ENCODE measurements at places on chromosomes 4 and X.

- H3K27ac ChIP-seq, result peak overlapping the region; percentile 37
- no peaks in the 10 kb centered on the region for H3K27me3 ChIP-seq
- DNase-seq, result no peak
- H3K4me1 ChIP-seq, result peaks cover 23% of the 10 kb centered on the region
These were observed 129.3 kb downstream of the SHROOM3 start for GRCh38 chr4:76564123-76564915.

GRCh38 chr4:21962691-21963090 is 14.1 kb upstream of the KCNIP4 start:
- no peaks in the 10 kb centered on the region for H3K27me3 ChIP-seq
- H3K4me1 ChIP-seq, result no peaks in the 10 kb centered on the region
- no peaks in the 10 kb centered on the region for H3K36me3 ChIP-seq

DNA sequence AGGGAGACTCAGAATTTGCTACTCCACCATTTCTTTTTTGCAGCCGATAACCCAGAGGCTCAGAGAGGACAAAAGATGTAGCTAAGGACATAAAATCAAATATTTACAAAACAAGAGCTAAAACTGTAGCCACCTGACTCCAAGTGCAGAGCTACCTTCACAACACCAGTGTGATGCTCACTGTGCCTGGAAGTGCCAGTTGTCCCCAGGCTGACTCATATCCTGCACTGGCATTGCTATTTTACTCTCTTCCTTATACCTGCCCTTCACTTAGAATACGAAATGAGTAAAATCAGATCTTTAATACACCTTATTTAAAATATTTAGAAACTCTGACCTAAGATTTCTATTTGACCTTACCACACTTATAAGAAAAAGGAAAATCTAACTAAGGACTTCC is 39.5 kb downstream of the SLC7A11 start:
- H3K27ac ChIP-seq, result no peak overlapping the region
- no peaks in the 10 kb centered on the region for H3K27me3 ChIP-seq
- no peak overlapping the region for H3K4me3 ChIP-seq
- H3K36me3 ChIP-seq, result no peaks in the 10 kb centered on the region
- H3K4me1 ChIP-seq, result peaks cover 11% of the 10 kb centered on the region
- DNase-seq, result no peak

DNA sequence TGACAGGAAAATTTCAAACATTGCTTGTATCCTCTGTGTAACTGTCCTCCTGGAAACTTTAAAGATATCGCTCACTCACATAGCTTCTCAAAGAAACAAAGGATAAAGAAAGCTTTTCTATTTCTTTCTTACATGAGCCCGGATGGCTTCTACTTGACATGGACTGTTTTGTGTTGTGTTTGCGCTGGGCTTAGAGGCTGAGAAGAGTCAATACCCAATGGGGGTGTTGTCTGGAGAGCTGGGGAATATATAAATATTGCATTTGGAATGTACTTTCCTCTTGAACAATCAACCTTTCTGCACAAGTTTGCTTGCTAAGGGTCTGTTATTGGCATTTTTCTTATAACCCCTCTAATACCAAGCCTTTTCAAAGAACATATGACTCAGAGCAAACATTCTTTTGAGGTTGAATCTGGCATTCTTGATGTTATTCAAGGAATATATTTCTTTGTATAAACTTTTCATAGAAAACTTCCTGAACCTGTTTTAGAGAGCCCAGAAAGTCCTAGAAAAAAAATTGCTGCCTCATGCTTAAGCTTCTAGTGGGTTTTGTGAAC is 331.9 kb downstream of the PACRGL start:
- DNase-seq, result no peak
- H3K27ac ChIP-seq, result no peak overlapping the region
- no peak overlapping the region for H3K4me3 ChIP-seq
- H3K4me1 ChIP-seq, result no peaks in the 10 kb centered on the region
- H3K27me3 ChIP-seq, result no peaks in the 10 kb centered on the region

DNA sequence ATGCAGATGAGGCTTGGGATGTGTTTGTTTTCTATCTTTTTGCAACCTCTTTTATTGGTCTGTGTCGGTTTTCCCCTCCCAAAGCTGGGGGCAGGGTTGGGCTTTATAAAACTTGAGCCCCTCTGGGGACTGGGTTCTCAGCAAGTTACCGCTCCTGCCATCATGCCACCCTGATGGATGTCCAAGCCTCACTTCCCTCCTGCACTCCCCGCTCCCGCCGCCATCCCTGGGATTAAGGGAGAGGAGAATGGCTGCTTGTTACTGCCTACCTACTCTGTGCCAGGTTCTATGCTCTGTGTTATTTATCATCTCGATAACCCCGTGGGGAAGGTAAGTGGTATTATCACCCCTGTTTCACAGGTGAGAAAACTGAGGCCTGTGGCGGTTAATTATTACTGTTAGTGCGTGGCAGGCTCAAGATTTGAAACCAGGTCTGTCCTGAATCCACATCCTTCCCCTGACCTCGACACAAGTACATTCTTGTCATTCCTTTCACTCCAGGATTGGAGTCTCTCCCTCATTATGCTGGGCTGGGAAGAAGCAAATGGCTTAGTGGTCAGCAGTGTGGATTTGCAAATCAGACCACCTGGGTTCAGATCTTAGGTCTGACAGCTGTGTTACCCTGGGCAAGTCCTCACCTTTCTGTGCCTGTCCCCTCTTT is 4.5 kb downstream of the UBA1 start:
- H3K27me3 ChIP-seq, result no peaks in the 10 kb centered on the region
- peak overlapping the region; percentile 77 for H3K27ac ChIP-seq
- H3K4me3 ChIP-seq, result peak overlapping the region; percentile 15
- H3K4me1 ChIP-seq, result peaks cover 68% of the 10 kb centered on the region
- H3K36me3 ChIP-seq, result peaks cover 18% of the 10 kb centered on the region

- no peak overlapping the region for H3K4me3 ChIP-seq
- no peak for DNase-seq
- no peaks in the 10 kb centered on the region for H3K4me1 ChIP-seq
- no peaks in the 10 kb centered on the region for H3K36me3 ChIP-seq
These were observed 108.9 kb downstream of the UNC5C start for GRCh38 chr4:95439896-95440295.

DNA sequence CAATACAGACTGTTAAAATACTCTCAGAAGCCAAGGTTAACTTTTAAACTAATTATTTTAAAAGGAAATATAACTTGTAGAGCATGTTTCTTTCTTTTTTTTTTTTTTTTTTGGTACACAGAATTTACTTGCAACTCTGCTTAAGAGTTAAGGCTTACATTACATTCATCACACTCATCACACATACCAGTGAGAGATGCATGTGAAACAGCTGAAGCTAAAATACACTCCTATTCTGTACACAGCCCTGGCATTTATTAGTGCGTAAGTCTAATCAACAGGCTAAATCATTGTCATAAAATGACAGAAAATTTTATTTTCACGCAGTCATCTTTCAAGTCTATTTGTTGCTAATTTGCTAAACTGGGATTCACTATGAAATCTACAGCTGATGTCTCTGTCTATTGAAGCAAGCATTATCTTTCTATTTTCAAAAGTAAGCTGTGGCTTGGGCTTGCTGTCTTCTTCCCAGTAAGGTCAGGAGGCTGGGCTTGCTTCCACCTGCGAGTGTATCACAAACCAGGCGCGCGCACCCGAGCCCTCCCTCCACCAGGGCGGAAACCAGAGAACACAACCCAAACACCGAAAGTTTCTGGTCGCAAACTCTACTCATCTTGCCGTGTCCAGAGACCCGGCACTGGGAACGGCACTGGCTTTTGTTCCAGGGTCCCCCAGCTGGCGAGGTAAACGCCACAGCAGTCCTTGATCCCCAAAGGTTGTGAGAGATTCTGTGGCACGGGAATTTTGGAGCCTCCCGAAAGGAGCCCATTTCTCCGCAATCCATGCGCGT is 3.9 kb downstream of the MAML3 start:
- H3K4me1 ChIP-seq, result peaks cover 18% of the 10 kb centered on the region
- DNase-seq, result peak; percentile 96
- H3K4me3 ChIP-seq, result peak overlapping the region; percentile 71
- H3K27me3 ChIP-seq, result no peaks in the 10 kb centered on the region

- no peak overlapping the region for H3K4me3 ChIP-seq
- H3K27ac ChIP-seq, result no peak overlapping the region
- no peaks in the 10 kb centered on the region for H3K27me3 ChIP-seq
- peaks cover 38% of the 10 kb centered on the region for H3K4me1 ChIP-seq
- DNase-seq, result no peak
These were observed 487.7 kb upstream of the INTU start for GRCh38 chr4:127145006-127145540.

- DNase-seq, result no peak
- H3K27me3 ChIP-seq, result no peaks in the 10 kb centered on the region
- H3K27ac ChIP-seq, result no peak overlapping the region
These were observed 38.1 kb upstream of the ARSH start for GRCh38 chrX:2967998-2968909.

DNA sequence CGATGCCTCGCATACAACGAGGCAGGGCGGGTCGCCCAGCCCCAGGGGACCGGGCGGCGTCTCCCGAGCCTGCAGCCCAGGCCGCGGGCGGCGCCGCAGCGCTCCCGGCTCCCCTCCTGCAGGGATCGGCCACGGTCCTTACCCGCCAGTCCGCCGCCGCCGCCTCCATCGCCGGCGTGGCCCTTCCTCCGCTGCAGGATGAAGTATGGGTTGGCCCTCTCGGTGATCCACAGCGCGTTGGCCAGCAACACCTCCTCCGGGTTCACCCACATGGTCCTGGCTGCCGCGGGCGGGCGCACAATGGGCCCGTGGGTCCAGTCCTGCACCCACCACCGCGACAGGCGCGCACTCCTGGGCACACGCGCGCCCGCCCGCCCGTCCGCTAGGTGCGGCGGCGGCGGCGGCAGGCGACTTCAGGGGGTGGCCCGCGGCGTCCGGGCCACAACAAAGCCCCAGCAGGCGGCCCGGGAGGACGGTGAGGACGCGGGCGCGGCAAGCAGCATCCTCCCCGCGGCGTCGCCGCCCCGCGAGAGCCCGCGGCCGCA is 339 bp downstream of the TBC1D9 start:
- peak overlapping the region; percentile 91 for H3K4me3 ChIP-seq

GRCh38 chr4:38930204-38930603 is 62.6 kb downstream of the FAM114A1 start:
- no peak overlapping the region for H3K4me3 ChIP-seq
- peaks cover 90% of the 10 kb centered on the region for H3K36me3 ChIP-seq
- no peaks in the 10 kb centered on the region for H3K27me3 ChIP-seq
- H3K27ac ChIP-seq, result peak overlapping the region; percentile 13

DNA sequence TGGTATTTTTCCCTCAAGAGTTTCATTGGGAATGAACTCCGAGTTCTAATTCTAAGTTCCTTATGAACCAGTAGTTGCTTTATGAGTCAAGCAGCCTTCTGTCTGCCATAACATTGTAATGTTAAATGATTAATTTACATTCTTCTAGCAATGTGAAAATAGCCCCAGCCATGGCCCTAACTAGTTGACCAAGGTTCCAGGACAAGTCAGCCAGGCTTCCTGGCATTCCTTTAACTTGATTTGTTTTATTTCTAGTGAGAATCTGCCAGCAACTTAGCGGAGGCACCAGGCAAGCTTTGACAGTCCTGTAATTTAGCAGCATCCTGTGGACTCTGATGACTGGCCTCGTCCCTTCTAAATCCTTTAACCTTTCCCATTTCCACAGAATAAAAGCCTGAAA is 69.0 kb downstream of the GLRA2 start:
- H3K4me1 ChIP-seq, result no peaks in the 10 kb centered on the region
- no peak overlapping the region for H3K27ac ChIP-seq
- H3K4me3 ChIP-seq, result no peak overlapping the region
- DNase-seq, result no peak

Data from esophagus muscularis mucosa (tissue), 4 donors.